Caki2 (cell line): ENCODE measurements at places on chromosomes 7 and 10. TPM values are rescaled to one million over a fixed set of nuclear protein-coding genes. Genes with fewer than 3 reads are reported as not detected.

GRCh38 chr7:155222061-155222460, 75.6 kb upstream of the INSIG1 start:
- no peak for DNase-seq

GRCh38 chr7:90272242-90272641, 27.3 kb downstream of the CFAP69 start:
- DNase-seq, result no peak

GRCh38 chr7:10015687-10016086, 958.0 kb upstream of the PHF14 start:
- no peak for DNase-seq

DNA sequence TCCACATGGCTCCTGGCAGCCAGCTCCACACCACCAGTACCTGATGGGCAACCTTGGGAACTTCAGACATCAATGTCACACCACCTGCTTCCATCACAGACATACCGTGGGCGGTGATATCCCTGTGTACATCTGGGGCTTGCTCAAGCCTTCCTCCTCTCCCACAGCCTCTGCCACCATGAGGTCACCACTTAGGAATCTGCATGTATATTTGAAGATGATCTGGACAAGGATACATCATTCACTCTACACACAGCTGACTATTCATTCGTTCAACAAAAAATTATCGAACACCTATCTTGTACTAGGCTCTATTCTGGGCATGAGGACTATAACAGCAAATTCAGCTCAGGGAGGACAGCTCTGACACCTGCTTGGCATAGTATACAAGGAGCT, 6.8 kb downstream of the DLG5 start:
- no peak for DNase-seq

PDE6C gene
- total RNA-seq, result not detected in 2 replicates

GRCh38 chr7:156101355-156101754, 289.1 kb upstream of the SHH start:
- DNase-seq, result no peak

DNA sequence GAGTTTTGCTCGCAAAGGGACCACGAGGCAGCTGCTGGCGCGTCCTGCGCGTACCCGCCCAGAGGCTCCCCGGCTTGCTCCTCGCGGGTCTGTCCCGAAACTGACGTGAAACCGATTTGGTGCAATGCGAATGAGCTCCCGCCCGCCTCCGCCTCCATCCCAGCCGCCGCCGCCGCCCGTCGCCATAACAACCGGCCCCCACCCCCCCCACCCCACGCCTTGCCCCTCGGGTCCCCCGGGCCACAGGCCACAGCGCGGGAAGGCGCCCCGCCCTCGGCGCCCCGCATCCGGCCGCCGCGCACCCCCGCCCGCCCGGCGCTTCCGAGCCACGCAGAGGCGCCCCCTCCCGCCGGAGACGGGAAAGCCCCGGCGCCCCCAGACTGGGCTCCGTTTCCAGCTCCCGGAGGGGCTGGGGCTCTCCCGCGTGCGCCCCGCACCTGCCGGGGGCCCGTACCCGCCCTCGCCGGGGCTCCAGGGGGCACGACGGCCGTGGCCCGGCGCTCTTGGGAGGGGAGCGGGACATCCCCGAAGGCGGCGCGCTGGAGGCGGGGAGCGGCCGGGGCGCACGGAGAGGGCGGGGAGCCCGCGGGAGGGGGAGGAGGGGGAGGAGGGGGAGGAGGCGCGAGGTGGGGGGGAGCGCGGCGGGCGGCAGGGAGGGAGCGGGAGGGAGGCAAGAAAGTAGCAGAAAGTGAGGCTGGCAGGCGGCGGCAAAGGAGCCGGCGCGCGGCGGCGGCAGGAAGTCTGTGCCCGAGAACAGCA, at the start of gene CAMK1D:
Gene CAMK1D, plus strand, starts transcription at position 678 of the 759 bp plus-strand sequence.
- DNase-seq, result peak; percentile 73

CFAP70 gene
- total RNA-seq, result 0.78 and 3.4 TPM in 2 replicates

GRCh38 chr7:21868576-21868850, 77.2 kb downstream of the CDCA7L start:
- no peak for DNase-seq

LRRD1 gene
- total RNA-seq, result not detected in 2 replicates
